ENCODE measurements at places on chromosomes 4 and X. TPM values are rescaled to one million over a fixed set of nuclear protein-coding genes. Genes with fewer than 3 reads are reported as not detected.
A peak's percentile ranks its signal among the peaks of the same experiment; 100 is the strongest.

- DNase-seq: no peak
These were observed 21.0 kb downstream of the ATP2B3 start for GRCh38 chrX:153538424-153538823.

GRCh38 chr4:43251841-43252240 lies 359.3 kb downstream of the GRXCR1 start:
- no peak for DNase-seq

DNA sequence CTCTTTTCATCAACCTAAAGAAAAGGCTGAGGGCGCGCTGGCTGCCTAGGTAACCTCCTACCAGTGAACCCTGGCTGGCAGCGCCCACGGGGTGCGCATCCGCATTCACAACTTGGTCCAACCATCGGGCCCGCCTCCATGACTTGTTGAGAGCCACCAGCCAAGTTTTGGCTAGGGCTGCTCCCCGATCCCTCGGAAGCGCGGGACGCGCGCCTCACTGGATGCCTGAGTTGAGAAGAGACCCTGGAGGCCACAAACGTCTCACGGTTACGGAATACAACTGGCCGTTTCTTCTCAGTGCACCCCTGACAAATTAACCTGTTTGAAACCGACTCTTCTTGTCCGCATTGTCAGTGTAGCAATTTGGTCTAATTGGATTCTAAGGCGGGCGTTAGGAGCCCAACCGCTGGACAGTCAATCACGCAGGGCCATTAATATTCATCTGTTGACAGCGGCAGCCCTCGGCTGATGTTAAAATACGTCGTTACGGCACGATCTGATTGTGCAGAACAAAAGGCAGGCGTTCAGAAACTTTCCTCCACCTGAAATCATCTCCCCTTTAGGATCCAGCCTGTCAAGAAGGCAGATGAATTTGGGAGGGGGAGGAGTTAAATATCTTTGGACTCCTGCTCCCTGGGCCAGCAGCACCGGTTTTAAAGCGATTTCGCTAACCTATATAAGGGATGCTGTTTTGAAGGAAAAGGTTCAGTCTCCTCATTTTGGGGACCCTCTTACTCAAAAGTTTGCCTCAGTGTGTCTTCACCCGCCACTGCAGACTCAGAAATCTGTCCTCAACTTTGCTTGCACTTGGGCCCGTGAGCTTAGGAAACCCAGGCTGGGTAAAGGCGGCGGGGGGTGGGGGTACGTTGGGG lies 1.2 kb downstream of the GPC3 start:
- no peak for DNase-seq

DNA sequence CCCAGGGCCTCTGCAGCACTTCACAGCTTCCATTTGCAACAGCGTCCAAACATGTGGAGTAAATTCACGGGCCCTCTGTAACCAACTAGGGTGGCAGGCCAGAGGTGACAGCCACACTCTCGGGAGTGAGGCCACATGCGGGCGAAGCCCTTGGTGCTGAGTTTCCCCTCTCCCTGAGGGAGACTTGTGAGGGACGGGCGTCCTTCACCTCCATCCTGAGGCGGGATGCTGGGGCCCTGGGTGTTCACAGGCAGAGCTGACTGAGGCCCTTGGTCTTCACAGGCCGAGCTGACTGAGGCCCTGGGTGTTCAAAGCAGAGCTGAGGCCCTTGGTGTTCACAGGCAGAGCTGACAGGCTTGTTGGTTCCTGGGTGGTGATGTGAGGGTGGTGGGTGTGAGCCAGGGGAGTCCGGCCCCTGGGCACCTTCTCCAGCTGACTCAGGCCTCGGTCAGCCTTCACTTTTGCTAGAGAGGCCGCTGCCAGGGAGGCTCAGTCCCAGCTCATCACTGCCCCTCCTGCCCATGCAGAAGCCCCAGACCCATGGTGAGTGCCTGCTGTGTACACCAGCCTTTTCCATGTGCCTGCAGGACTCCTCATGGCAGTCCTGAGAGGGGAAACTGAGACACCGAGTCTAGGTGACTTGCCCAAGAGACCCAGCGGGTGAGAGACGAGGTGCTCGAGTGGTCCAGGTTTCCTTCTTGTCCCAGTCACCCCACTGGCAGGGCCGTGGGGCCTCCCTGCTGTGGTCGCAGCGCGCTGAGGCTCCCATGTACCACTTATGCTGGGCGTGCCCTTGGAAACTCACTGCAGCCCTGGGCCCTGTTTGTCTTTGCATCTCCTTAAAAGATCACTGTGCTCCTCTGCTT lies 8.5 kb downstream of the WFS1 start:
- DNase-seq: no peak

- DNase-seq: no peak
These were observed 15.1 kb upstream of the GK start for GRCh38 chrX:30637874-30638815.

DNA sequence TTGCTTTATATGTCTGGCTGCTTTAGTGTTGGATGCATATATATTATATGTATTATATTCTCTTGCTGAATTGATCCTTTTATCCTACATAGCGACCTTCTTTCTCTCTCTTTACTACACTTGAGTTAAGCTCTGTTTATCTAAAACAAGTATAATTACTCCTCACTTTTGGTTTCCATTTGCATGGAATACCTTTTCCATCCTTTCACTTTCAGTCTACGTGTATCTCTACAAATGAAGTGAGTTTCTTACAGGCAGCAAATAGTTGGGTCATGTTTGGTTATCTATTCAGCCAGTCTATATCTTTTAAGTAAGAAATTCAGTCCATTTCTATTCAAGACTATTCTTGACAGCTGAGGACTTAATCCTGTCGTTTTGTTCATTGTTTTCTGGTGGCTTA lies 167.5 kb upstream of the USP38 start:
- no peak for DNase-seq

DNA sequence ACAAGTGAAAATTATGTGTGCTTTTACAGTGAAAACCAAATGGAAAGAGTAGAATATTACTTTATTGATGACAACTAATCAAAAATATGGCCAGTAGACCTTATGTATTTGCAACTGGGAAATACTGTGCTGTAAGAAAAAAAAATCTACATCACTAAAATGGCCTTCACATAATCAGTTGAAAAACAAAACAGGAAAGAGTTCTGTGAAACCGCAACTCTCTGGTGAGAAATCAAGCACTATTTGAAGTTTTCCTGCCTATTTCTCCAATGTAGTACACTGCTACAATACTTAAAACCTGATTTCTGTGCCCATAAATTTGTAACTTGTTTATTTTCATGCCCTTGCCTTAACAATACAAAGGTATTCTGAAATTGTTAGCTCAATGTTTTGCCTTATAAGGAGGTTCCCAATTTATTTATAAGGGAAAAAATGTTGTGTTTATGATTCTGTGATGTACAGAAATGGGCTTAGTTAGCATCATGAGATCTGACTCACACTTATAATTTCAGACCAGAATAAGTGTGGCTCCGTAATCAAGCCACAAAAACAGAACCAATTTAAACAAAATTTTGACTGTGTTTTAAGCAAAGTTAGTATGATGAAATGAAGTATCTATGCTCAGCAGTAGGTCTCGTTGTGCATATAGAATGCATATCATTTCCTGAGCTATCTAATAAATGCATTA lies 147.1 kb downstream of the FAT4 start:
- DNase-seq: no peak

DNA sequence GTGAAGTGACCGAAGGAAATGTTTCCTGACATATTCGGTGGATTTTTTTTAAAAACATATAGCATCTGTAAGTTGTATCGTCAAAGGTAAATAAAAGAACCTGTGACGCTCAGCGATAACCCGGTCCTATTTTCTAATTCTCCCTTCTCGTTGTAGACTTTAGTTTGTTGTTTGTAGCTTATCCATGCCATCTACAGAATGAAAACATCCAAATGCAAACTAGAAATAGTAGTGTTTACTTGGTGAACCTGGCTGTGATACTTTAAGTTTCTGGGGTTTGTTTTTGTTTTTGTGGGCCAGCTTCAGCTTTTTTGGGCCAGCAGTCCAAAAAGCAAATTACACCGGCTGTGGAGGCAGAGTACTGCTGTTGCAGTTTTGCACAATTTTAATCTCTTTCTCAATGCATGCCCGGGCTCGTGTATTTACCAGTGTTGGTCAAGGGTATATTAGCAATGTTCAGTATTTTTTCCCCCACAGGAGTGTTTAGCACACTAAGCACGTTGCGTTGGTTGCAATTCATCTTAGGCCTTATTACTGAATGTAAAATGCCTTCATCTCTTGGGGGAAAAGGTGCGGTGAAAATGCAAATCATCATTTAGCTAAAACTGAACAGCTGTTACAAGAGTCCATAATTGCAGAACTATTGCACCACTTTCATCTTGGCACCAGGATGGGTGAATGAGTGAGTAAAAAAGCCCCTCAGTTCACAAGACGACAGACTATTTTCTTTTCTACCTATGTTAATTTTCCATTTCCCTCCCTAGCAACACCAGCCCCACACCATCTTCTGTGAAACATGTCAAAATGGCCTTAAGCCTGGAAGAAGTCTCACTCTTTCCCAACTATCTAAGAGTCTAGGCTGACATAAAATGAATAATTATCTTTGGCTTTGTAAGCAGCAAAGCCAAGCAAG lies 1.7 kb upstream of the CNOT6L start:
- no peak for DNase-seq

GRCh38 chr4:12889054-12889453 lies 595.1 kb downstream of the RAB28 start:
- DNase-seq: no peak

GRCh38 chr4:67680581-67681222 lies 20.3 kb downstream of the UBA6 start:
- DNase-seq: no peak

DNA sequence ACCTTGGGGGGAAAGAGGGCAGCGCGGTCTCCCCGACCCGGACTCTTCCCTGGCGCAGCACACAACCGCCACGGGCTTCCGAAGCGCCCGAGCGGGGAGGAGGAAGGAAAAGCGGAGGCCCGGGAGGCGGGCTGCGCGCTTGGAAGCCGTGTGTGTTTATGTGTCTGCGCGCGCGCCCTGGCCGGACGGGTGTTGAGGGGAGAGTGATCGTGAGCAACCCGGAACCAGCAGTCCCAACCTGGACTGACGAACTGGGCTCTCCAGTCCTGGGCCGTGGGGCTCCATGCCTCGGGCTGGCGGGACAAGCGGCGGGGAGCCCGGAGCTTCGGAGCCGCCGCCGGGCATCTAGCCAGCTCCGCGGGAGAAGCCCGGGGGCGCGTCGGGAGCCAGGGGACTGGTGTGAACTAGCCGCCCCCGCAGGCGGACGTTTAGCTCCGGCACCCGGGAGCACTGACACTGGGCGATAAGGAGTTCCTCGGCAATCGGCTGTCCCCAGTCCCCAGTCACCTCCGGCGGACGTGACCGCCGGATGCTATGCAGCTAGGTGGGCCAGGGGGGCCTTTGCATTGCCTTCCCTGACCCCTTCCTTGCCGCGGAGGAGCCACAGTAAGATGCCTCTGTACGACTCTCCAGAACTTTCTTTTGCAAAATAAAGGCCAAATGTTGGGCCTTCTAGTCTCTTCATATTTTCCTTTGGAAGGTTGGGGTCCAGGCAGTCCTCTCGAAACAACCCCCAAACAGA lies 74.8 kb upstream of the BCOR start:
- no peak for DNase-seq

GRCh38 chr4:140149846-140150635 lies 3.9 kb downstream of the MAML3 start:
- DNase-seq: peak; percentile 69

GRCh38 chr4:19659101-19659500 lies 592.6 kb upstream of the SLIT2 start:
- DNase-seq: no peak

GRCh38 chr4:93657527-93657926 lies 171.0 kb upstream of the ATOH1 start:
- DNase-seq: no peak

DNA sequence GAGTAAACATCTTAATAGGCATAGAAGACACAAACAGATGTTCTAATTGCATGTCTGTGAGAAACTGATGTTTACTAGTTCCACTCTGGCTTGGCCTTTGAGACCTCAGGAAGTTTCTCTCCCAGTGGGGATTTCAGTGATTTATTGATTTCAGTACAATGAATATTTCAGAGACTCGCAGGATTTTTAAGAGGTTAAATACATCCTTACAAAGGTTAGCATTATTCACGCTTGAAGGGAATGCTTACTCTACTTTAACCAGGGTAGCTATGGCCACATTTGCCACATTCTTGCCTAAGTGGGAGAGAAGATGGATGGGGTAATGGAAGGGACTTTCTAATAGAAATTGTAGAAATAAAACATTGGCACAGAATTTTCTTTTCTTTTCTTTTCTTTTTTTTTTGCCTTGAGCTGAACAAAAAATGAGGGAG lies 480.1 kb downstream of the SPRY1 start:
- DNase-seq: no peak

DNA sequence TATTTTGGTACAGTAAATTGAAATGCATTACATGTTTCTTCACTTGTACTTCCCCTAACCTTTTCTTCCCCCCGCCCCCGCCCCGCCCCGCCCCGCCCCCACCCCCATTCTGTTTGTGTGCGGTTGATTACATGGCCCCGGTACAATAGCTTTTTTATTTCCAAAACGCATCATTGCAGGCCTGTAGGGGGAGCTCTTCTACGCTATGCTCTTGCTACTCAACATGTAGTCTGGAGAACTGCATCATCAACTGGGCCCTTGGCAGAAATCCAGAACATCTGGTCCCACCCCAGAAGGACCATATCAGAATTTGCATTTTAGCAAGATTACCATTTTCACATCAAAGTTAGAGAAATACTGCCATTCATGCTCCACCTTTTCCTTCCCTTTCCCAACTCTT lies 333.3 kb upstream of the DDX53 start:
- DNase-seq: no peak

DNA sequence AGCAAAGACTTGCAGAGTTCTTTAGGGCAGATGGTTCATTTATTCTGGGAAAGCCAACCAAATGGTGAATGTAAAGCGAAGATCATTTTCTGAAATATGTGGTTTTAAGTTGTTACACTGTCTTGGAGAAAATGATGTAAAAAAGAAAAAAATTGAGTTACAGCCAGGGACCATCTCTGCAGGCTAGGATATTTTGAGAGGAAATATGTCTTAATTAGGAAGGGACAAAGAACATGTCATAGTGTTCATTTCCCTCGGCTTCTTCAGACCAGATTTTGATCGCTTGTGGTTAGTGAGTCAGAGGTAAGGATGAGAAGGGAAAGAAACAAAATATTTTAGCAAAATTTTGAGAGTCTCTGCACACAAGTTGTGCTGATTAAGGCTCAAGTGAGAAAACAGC lies 59.0 kb upstream of the C1QTNF7 start:
- DNase-seq: no peak

DNA sequence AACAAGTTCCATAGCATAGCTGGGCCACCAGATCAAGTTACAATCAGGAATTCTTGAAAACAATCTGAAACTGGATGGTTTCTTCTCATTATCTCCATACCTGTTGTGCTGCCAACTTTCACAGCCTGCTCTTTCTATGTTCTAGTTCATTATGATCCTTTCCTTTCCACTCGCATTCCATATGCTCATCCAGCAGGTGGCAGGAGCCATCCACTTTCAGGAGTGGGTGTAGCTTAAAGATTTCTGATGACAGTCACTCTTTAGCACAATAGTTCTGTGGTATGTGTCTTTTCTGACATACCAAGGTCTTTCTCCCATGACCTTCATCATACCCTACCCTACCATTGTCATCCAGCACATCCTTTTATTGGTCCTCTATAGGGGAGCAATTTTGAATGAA lies 46.4 kb downstream of the PAGE2 start:
- peak; percentile 8 for DNase-seq

The MAOB gene
- not detected for polyA plus RNA-seq

The XAGE2 gene
- not detected for polyA plus RNA-seq

The SYAP1 gene
- polyA plus RNA-seq: 14.5 TPM

The TMEM144 gene
- not detected for polyA plus RNA-seq

The METTL14 gene
- 23.6 TPM for polyA plus RNA-seq

The NPY2R gene
- not detected for polyA plus RNA-seq

Data from CD4-positive, alpha-beta memory T cell (primary cell).